ENCODE measurements at places on chromosomes 12 and 14. TPM values are rescaled to one million over a fixed set of nuclear protein-coding genes. Genes with fewer than 3 reads are reported as not detected.

DNA sequence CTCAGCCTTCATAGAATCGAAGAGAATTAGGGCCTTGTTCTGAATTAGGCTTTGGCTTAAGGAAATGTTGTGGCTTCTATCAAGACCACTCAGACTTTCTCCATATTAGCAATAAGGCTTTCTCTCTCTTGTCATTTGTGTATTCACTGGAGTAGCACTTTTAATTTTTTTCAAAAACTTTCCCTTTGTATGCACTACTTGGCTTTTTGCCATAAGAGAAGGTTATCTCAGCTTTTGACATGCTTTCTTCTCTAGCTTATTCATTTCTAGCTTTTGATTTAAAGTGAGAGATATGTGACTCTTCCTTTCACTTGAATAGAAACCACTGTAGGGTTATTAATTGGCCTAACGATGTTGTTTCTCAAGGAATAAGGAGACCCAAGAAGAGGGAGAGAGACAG, 244.2 kb downstream of the GPHN start:
- DNase-seq, result no peak

DNA sequence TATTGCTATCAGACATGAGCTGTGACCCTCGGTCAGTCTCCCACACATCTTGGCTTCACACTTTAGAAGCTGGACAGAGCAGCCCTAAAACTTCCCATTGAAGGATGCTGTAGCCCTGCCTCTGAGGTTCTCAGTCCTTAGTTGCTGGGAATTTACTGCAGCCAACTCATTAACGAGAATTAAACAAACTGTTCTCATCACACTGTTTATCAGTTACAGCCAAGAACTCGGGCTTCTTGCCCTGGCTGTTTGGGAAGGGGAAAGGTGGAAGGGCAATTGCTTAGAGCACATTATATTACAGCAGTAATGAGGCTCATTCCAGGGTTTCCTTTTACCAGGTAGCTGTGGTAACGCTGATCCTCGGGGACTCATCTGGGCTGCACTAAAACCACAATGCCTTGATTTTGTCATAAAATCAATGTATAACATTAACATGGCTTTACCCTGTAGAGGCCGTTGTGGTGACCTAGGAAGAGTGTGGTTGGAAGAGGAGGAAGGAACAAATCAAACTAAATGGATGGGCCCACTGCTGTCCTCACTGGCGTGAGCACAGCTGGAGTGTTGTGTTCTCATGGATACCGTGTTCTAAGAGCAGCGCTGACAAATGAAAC, 87.1 kb downstream of the GPR135 start:
- DNase-seq, result no peak

DNA sequence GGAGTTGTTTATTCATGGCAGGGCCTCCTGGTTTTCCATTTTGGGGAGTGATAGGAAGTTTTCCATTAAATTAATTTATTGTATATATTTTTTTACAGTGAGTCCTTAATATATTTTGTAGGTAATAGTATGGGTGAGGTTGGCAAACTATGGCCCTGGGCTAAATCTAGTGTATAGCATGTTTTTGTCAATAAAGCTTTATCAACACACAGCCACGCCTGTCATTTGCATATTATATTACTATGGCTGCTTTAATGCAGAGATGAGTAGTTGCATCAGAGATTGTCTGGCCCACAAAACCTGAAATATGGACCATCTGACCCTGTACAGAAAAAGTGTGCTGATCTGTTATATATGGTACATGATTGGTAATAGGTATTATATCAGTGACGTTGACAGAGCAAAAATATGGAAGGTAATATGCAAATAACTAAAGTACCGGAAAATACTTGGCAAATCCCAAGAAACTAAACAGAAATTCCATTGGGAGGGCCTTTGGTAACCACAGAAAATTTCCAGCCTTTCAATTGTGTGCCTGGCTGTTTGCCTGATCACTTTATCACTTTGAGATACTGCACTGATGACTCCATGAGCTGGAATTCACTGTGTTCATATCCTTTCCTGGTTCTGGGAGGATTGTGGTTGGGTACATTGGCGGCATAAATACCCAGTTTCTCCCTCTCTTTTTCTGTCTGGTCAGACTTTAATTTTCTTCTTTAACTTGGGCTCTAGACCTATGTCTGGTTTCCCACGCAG, 61.7 kb upstream of the RFLNA start:
- no peak for DNase-seq

GRCh38 chr12:128933039-128933438, 79.8 kb downstream of the GLT1D1 start:
- no peak for DNase-seq

- DNase-seq, result no peak
These were observed 7.6 kb upstream of the NR4A1 start for GRCh38 chr12:52043386-52044212.

GRCh38 chr12:104314242-104314614, 10.7 kb downstream of the EID3 start:
- no peak for DNase-seq

GRCh38 chr14:75917946-75918335, 63.9 kb downstream of the TGFB3 start:
- no peak for DNase-seq

The CFAP54 gene
- total RNA-seq, result not detected
